ENCODE measurements at places on chromosomes 16 and 17.

DNA sequence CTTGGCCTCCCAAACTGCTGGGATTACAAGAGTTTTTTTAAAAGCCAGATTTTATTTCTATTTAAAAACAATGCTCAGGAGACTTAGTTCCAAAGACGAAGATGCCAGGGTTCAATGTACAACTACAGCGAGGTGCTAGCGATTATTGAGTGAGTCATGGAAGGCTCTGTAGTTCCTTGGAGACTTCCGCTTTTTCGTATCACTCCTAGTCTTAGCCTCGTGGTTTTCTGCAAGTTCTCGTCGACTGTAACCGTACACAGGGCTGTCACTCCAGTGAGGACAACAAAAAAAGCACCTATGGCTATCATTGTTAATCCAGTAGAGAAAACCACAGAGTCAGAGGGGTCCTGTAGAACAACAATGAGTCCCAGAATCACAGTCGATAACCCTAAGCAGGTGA, 22.7 kb upstream of the ZC3H7A start:
- DNase-seq, result no peak

- no peak for DNase-seq
Observed at GRCh38 chr17:17820463-17821158, 16.2 kb downstream of the SREBF1 start.

GRCh38 chr17:20096430-20096829, 87.3 kb downstream of the SPECC1 start:
- DNase-seq, result no peak

DNA sequence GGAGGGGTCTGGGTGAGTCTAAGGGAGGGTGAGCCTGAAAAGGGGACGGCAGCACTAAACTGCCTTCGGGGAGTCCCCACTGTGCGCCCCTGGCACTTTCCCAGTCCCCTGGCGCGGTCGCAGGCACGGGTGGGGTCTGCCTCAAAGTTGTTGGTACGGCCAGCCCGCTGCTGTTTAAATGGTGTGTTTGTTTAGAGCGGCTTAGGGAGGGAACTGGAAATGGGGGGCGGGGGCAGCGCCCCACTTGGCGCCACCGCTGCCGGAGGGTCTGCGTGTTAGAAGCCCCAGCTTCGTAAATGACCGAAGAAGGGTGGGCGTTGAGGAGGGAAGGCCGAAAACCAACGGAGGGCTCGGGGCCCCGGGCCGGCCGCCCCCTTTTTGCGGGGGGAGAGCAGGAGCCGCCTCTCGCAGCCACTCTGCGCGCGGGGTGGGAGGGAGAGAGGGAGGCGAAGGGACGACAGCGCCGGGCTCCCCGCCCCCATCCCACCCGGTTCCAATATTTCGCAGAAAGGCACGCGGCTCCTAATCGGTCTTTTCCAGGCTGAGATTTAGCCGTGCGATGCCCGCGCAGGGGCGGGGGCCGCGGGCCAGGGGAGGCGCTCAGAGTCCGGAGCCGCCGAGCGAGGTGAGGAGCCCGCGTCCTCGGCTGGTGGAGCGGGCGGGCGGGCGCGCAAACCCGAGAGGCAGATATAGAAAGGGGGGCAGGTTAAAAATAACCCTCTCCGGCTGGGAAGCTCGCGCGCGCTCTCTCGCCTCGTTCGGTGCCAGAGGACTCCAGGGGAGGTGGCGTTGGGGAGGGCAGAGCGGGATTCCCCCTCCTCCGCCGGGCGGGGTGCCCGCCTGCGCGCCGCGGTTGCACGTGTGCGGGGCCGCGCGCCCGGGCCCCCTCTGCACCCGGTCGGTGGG, 54.9 kb downstream of the SREBF1 start:
- peak; percentile 86 for DNase-seq

GRCh38 chr17:40499551-40500189, 1.8 kb downstream of the TNS4 start:
- DNase-seq, result peak; percentile 87

DNA sequence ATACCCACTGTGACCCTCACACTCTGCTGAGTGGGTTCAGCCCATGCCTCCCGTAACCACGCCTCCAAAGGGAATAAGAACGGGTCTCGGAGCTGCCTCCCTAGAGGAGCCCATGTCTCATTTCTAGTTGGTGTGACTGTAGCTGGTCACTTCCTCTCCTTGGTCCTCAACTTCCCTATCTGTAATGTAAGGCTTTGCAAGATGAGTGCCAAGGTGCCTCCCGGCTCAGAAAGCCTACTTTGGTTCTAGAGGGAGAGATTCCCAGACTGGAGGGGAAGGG, 20.8 kb downstream of the C16orf74 start:
- no peak for DNase-seq

DNA sequence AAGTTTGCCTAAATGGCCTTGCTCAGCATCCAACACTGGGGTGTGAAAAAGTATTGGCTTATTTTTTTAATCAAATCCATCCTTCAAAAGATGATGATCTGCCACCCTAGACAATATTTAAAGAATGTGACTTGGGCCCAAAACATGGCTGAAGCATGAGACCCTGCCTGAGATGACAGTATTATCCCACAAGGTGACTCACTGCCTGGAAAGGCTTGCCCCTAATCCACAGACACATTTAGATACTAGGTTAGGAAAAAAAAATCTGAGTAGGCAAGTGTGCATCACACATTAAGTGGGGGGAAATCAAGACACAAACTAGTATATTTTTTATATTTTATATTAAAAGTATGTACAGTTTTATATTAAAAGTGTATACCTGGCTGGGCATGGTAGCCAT, 38.4 kb downstream of the TOM1L2 start:
- no peak for DNase-seq

DNA sequence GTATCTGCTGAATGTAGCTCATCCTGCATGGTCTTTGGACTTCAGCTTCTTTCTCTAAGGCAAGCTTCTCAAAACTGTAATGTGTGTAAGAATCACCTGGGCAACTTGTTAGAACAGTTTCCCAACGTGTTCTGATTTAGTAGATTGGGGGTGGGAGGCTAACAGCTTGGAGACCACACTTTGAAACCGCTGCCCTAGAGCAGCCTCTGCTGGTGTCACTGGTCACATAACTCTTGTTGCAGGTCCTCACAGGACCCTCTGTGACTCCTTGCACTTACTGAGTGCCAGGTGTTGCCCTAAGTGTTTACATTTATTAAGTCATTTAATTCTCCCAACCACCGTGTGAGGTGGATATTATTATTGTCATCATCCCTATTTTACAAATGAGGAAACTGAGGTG, 9.9 kb downstream of the SLC35G3 start:
- DNase-seq, result no peak

- no peak for DNase-seq
Observed at GRCh38 chr17:53979991-53980390, 157.3 kb downstream of the KIF2B start.

DNA sequence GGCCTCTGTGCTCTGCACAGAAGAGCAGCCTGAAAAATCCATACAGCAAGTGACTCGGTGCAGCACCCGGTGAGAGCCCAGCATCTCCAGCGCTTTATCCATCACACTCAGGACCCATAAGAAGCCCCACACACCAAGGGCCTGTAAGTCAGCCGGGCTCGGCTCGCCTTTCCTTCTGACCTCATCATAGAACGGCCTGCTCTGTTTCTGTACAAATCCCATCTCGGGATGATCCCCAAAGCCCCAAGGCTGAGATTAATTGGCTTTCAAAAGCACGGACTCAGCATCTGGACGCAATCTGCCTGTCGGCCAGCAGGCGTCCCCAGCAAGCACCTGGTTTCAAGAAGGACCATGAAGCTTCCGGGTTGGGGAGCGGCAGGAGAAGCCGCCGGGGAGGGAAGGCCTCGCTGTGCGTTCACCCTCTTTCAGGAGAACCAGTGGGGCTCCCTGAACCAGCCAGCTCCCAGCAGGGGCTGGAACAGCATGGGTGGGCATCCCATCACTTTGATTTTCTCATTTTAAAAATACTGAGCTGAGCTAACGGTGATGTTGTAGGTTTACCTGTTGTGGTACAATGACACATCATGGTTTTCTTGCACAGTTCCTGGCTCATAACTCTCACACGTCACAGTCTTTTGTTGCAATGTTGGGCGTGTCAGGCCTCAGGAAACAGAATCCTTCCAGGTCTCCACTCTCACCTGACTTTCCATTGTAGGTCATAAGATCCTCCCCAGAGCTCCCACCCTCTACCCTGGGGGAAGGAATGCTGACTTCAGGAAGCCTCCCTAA, 6.7 kb downstream of the CCDC57 start:
- DNase-seq, result peak; percentile 88

Data from sciatic nerve (tissue), 2 donors.